ENCODE measurements at places on chromosomes 3 and 15.

- peak; percentile 5 for DNase-seq
Observed at GRCh38 chr15:45790325-45790943, 155.6 kb downstream of the SQOR start.

DNA sequence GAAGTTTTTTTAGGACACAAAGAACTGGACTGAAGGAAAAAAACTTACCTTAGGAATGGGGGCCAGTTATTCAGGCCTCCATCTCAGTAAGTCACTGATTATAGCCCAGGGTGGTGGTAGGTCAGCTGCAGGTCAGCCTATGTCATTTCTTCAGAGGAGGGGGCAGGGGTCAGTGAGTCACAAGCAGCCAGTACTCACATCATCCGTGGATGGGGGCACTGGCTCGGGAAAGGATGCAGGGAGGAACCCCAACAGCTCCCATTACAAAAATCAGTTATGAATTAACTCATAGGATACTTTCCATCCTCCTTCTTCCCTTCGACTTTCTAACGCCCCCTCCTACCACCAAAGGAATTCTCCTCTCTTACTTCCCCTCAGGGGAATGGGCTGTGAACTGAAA, 578.3 kb downstream of the PDCD6IP start:
- DNase-seq = no peak

DNA sequence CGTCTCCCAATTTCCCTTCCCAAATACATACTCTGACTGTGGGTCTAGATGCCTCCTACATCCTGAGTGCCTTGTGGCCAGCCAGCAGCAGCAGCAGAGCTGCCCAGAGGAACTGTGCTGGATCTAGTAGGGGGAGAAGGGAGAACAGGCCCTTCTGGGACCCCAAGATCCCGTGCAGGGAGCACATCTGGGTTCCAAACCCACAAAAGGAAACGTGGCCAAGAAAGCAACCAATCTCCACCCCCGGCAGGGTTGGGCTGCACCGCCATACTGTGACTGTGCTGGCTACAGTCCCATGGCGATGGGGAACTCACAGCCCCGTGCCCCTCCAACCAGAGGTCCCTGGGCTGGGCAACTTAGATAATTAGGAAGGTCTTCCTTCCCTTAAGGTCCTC, 86.3 kb downstream of the PPCDC start:
- DNase-seq = no peak

DNA sequence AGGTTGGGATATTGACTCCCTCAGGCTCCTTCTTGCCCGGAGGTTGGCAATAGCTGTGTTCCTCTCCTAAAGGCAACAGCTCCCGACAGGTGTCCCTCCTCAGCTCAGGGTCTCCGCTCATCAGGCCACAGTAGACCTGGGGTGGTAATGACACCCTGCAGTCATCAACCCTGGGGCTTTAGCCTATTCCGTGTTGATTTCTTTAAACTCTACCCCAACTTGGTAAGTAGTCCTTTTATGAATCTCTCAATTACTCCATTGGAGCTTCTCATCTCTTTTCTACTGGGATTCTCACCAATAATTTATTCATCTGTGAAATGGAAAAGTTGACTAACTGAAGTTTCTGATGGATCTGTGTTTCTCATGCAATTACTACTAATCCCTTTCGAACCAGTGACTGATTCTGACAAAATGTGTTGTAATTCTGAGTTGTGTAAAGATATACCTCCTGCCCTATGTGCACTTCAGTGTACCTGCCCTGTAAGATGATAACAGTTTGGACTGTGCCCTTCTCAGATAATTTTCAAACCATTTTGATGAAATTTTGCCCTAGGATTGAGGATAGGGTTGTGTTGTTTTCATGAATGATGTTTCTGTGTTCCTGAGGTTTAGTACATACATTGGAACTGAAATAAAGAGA, 89.7 kb downstream of the RPL39L start:
- DNase-seq = no peak

DNA sequence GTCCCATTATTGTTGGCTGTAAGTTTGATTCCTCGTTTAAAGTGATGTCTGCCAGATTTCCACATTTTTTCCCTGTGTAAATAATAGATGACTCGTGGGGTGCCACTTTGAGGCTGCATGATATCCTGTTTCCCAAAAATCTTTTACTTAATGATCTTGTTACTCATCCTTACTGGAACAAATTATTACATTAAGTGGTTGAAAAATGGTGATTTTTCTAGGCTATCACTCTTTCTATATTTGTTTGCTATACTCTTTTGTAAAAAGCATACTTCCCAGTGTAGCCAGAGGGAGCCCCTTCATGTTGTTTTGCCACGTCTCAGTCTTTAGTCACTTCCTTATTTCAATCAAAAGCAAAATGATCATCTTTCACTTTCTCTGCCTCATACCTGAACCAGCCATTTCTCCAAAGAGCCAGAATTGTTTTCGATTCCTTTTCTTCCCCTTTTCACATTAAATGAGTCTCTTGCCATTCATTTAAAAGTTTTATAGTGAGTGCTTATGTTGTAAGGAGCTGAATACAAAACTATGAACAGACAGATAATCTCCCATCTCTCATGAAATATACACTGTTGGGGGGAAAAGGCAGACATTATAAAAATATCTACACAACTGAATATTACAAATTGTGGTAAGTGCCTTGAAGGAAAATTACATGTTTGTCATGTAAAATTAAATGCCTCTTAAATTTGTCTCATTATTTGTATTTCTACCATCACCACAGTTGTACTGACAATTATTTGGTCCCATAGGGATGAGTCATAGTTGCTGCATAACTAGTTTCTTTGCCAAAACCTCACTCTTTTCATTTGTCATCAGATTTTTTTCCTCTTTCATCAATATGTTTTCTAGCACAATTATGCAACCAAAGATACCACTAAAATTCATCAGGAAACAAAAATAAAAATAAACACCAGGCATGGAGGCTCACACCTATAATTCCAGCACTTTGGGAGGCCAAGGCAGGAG, 41.5 kb downstream of the ADGRG7 start:
- peak; percentile 81 for DNase-seq

DNA sequence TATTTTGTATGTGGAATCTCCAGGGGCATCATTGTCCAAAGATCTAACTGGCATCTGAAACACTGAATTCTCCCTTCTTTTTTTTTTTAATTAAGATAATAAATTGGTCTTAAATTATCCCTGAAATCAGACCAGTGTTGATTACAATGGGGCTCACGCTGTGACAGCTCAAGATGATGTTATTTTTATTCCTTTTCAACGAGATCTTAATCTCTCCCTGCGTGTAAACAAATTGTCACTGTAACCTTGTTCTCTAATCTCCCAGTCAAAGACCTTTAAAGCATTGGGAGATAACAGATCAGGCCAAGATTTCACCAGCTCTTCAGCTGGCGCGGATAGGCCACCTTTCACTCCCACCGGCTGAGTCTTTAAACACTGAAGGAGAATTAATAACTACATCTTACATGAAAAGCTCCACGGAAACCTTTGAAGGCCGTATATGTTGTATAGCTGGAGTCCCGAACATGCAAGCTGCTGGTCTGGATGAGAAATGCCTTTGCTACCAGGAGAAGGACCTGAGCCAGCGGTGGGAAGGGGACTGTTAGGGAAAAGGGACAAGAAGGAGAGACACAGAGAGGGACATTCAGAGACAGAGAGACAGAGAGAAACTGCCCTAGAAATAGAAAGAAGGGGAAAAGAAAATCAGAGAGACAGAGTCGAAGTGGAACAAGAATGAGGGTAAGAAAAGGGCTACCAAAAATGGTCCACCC, 418.8 kb upstream of the NR2F2 start:
- no peak for DNase-seq

GRCh38 chr3:156433138-156433537, 121.8 kb downstream of the SSR3 start:
- peak; percentile 68 for DNase-seq

- DNase-seq = no peak
Observed at GRCh38 chr3:31180274-31180673, 285.8 kb upstream of the GADL1 start.

DNA sequence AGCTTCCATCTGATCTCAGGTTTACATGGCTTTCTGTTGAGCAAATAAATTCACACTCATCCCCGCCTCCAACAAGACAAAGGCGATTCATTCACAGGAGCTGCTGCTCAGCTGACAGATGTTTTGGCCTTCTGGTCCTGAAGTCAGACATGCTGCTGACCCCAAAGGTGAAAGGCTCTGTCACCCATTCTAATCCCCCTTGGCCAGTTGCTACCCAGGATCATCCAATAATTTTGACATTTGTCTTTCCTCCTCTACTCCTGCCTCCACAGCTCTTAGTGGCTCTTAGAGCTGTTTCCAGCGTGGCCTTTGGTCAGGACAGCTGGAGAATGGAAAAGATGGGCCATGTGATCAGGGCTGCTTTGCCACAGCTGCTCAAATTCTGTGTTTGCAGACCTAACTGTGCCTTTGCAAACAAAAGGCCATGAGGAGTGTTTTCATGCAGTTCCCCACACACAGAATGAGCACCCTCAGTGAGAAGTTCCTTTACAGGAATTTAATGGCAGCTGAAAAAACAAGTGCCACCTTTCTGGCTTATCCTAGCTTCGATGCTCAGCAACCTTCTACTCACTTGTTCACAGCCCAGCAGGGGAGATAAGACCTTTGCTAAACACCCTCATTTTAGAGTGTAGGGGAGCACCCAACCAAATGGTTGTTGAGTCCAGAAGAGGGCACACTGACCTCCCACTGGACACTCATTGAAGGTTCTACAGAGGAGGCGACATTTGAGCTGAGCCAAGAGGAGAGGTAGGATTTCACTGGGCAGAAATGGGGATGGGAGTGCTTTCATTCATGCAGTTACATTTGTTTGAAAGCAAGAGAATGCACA, 39.0 kb downstream of the CYP19A1 start:
- DNase-seq = no peak

DNA sequence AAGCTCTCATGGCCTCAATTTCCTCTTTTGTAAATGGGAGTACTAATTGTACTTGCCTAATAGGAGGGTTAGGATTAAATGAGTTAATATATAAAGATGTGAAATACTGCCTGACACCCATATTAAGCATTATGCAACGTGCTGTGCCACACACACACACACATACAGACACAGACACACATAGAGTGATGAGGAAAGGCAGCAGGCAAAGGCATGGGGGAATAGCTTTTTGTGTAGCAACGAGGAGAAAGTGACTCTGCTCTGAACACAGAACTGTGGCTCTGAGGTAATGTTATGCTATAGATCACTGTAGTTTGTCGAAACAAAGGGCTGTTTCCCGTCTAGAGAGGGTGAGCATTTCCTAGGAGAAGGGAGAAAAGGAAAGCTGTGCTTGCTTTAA, 233.3 kb upstream of the SLCO3A1 start:
- no peak for DNase-seq

- no peak for DNase-seq
Observed at GRCh38 chr3:34000301-34000700, 201.9 kb downstream of the PDCD6IP start.

GRCh38 chr3:55166576-55167555, 239.0 kb upstream of the LRTM1 start:
- no peak for DNase-seq

GRCh38 chr3:159674583-159674982, 314.1 kb upstream of the IL12A start:
- DNase-seq = no peak

DNA sequence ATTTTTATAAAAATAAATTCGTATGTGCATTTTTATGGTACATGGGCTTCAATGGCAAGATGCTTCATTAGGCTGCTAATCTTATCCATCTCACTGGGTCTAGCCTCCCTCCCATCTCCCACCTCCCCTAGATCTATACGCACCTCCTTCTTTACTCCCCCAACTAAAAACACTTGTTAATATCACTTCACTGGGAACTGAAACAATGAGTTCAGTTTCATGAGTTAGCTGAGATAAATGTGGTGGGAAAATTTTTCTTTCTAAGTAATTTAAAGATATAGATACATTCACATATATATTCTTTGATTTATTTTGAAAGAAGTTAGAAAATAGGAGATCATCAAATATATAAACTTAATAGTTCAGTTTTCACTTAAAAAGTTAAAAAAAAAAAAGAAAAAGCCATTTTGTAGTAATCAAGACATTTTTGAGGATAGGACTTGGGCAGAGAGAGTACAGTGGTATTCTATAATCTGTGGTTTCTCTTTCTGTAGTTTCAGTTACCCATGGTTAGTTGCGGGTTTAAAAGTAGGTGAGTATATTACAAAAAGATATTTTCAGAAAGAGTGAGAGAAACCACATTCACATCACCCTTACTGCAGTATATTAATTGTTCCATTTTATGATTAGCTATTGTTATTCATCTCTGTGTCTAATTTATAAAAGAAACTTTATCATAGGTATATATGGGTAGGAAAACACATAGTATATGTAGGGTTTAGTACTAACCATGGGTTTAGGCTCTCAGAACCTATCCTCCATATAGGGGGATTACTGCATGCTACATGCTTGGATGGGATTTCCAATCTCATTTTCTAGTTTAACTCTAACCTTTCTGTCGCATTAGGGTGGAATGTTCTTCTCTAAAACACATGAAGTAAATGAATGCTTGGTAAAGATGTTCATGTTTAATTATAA, 316.0 kb upstream of the CBLB start:
- no peak for DNase-seq

- no peak for DNase-seq
Observed at GRCh38 chr3:195249057-195249770, 21.7 kb downstream of the XXYLT1 start.

DNA sequence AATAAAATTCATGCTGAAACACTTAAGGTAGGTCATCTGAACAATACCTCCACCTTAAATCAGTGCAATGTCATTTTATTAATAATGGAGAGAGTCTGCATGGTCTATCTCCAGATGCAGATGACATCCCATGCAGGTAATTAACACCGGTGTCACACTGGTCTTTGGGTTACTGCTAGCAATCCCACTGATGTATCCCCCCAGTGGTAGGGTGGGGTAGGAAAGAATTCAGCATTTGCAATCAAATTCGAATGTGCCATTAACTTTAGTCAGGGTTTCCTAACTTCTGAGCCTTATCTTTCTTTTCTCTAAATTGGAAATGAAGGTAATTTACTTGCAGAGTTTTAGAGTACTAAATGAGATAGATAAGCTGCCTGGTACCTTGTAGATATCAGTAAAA, 44.4 kb downstream of the KIF15 start:
- no peak for DNase-seq

GRCh38 chr15:59828263-59828662, 139.1 kb upstream of the BNIP2 start:
- DNase-seq = no peak

- peak; percentile 81 for DNase-seq
Observed at GRCh38 chr3:146250449-146251382, at the start of gene PLSCR4. Gene PLSCR4, minus strand, starts transcription at chr3:146251105. Its CDS starts 29,034 bp downstream, at chr3:146222071.

DNA sequence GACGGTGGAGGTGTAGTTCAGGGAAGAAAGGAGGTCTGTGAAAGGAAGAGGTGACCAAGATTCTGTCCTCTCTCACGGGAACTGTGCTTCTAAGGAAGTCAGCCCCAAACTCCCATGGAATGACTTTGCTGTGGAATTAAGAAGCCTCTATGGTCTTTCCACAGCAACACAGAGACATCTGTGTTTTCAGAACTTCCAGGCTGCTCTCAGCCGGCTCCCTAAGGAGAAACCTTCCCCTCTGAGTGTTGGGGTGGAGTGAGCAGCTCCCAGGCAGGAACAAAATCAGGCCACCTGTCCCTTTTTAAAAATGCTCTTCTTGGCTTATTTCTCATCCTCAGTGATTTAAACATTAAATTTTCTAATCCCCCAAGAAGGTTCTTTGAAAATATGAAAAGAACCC, 53.3 kb upstream of the SNRK start:
- DNase-seq = no peak
